ENCODE measurements at places on chromosomes 5 and 9.

DNA sequence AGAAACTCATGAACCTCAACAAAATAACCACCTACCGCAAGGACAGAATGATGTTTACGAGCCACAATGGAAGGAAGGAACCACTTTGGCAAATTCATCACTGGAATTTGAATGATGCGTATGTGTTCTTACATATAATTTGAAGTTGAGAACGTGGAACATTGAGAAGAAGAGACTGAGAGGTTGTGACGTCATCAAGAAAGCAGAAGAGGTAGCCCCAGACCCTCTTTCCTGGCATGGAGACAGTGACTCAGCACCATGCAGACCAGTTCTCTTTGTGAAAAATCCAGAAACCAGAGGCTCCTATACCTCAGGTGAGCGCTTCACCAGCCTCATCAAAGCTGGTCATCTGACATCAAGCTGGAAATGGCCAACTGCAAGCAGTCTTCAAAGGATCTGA is 124.5 kb downstream of the PDZD2 start:
- DNase-seq, result no peak

- peak; percentile 98 for DNase-seq
Measured at GRCh38 chr9:137551264-137552021, at the start of gene MRPL41. Gene MRPL41 (plus strand): TSS chr9:137551879. CDS start chr9:137552082, 203 bp downstream.

DNA sequence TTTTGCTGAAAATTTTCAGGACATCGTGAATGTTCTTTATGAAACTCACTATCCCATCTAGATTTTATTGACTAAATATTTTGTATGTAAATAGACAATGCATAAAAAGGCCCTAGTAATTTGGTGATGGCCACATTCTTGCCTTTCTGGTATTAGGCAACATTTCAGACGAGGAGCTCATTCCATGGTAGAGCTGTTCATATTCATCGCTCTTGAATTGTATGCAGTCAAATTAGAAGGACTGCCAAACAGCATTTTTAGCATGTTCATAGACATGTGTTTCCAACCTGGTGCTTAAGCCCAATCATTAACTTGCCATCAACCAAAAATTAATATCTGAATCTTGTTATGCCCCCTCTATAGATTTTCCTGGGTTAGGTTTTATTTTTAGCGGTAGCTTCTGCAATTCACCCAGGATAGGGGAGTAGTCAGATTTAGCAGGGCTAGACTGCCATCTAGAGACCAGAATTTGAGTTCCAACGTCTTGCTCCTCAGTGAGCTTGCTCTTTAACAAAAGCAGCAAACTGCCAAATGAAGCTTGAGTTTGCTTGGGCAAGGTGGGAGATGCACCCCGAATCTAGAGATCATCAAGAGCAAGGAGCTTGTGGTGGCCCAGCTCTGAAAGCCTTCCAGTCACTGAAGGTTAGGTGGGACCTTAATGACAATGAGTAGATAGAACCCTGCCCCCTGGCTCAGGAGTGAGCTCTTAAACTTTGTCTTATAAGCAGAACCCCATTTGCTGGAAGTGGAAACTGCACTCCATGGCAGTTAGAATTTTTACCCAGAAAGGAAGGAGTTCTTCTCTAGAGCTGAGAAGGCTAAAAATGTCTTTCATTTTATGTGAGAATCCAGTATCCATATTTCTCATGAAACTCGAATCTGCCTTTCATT is 456.2 kb downstream of the RASEF start:
- peak; percentile 22 for DNase-seq

- no peak for DNase-seq
Measured at GRCh38 chr5:10675177-10675700, 85.8 kb downstream of the DAP start.

GRCh38 chr5:14932902-14933469 is 61.4 kb upstream of the ANKH start:
- DNase-seq, result no peak

- DNase-seq, result peak; percentile 39
Measured at GRCh38 chr9:112554516-112554915, 67.9 kb downstream of the KIAA1958 start.

Data from H54 (cell line).